ENCODE measurements at places on chromosomes 2 and 18. TPM values are rescaled to one million over a fixed set of nuclear protein-coding genes. Genes with fewer than 3 reads are reported as not detected.

DNA sequence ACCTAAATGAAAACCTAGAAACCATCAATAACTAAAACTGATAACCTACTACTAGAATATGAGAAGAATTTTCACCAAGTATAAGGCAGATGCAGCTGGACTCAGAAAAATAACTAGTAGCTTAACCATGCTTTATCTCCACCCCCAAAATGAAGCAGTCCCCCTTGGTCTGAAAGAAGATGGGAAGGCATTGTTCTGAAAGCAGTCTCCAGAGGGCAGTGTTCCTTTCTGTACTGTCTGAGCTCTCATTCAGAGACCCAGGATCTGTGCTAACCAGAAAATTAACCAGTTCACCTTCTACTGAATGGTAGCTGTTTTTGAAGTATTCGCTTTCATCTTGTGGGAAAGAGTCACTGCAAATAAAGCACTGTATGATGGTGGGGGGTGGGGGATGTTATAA lies 273.0 kb downstream of the PDE11A start:
- H3K36me3 ChIP-seq, result no peaks in the 10 kb centered on the region
- no peak for DNase-seq
- H3K4me1 ChIP-seq, result no peaks in the 10 kb centered on the region
- H3K4me3 ChIP-seq, result no peak overlapping the region
- no peak overlapping the region for H3K27ac ChIP-seq

DNA sequence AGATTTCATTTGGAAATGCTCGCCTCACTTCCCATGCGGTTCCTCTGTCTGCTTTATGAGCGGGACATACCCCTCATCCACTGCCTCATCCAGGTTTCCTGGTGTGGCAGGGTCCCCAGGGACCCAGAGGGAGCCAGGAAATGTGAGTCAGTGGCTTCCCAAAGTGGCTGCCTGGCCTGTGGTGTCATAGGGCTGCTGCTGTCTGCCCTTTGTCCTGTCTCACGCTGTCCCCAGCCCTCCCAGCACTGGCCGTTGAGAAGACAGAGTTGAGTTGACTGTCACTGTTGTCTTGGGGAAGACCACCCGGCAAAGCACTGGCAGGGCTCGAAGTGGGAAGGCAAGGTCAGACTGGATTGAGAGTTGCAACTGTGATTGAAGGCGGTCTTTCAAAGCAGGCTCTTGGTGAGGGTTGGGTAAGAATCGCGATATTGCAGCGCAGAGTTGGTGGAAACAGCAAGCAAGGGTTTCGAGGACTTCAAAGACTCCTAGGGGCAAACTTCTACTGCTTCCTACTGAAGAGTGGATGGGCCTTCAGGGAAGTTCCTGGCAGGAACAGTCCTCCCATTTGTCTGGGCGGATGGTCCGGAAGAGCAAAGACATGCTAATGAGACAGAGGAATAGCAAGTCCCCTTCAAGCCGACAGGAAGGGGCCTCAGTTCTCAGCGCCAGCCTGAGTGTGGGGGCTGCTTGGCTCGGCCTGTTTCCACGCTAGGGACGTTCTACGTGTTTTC lies 33.9 kb downstream of the RAB31 start:
- H3K27me3 ChIP-seq, result peaks cover 35% of the 10 kb centered on the region
- no peak overlapping the region for H3K4me3 ChIP-seq
- no peak overlapping the region for H3K27ac ChIP-seq
- no peaks in the 10 kb centered on the region for H3K36me3 ChIP-seq
- no peak for DNase-seq

- H3K4me3 ChIP-seq, result no peak overlapping the region
- no peak for DNase-seq
- H3K4me1 ChIP-seq, result no peaks in the 10 kb centered on the region
- no peak overlapping the region for H3K27ac ChIP-seq
Observed at GRCh38 chr18:49186242-49186641, 235.5 kb upstream of the SMAD7 start.

GRCh38 chr2:23342075-23342474 lies 42.9 kb upstream of the KLHL29 start:
- H3K4me1 ChIP-seq, result no peaks in the 10 kb centered on the region
- DNase-seq, result no peak
- no peaks in the 10 kb centered on the region for H3K36me3 ChIP-seq
- H3K4me3 ChIP-seq, result no peak overlapping the region
- H3K27me3 ChIP-seq, result no peaks in the 10 kb centered on the region

- peaks cover 24% of the 10 kb centered on the region for H3K4me1 ChIP-seq
- H3K27ac ChIP-seq, result peak overlapping the region; percentile 50
- H3K27me3 ChIP-seq, result no peaks in the 10 kb centered on the region
- peak; percentile 76 for DNase-seq
- no peak overlapping the region for H3K4me3 ChIP-seq
Observed at GRCh38 chr2:196131384-196131937, 39.9 kb downstream of the STK17B start.

DNA sequence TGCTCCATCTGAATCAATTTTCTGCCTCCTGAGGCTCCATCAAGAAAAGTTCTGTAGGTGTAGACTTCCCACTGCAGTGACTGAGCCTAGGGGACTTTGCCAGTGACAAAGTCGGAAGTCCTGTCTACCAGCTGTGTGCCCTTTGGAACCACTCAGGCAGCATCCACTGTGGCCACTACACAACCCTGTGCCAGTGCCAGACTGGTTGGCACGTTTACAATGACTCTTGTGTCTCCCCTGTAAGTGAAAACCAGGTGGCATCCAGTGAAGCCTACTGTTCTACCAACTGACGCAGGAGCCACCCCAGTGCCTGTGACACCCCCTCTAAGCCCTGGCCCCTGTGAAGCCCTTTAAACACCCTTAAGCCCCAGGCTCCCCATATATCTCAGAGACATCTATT lies 132.1 kb upstream of the SERPINE2 start:
- no peaks in the 10 kb centered on the region for H3K4me1 ChIP-seq
- no peak overlapping the region for H3K4me3 ChIP-seq
- no peak overlapping the region for H3K27ac ChIP-seq
- peaks cover 6% of the 10 kb centered on the region for H3K27me3 ChIP-seq
- no peaks in the 10 kb centered on the region for H3K36me3 ChIP-seq

- H3K4me3 ChIP-seq, result no peak overlapping the region
- DNase-seq, result no peak
- H3K27ac ChIP-seq, result no peak overlapping the region
- no peaks in the 10 kb centered on the region for H3K36me3 ChIP-seq
- H3K4me1 ChIP-seq, result peaks cover 16% of the 10 kb centered on the region
Observed at GRCh38 chr2:203646266-203646864, 60.1 kb upstream of the CD28 start.

DNA sequence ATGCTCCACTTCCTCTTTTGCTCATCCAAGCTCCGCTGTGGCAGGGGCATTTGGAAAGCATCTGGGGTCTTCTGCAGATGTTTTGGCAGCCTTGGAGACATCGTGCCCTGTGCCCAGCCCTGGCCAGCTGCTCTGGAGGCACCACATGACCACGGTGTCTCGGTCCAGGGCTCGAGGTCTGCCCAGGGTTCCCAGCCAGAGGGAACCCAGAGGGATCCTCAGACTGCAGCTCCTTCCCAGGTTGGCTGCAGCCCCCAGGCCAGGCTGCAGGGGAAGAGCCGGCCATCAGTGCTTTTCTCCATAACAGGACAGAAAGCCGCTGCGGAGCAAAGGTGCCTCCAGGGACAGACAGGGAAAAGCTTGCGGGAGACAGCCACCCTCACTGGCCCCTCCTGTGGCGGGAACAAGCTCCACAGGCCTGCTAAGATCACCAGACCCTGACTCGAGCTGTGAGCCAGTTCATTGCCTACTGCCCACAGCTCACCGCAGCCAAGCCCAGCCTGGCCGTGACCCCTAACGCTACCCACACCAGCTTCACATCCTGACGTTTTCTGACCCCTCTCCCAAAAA lies 74.7 kb downstream of the SMAD7 start:
- H3K4me1 ChIP-seq, result peaks cover 15% of the 10 kb centered on the region
- DNase-seq, result no peak
- H3K27ac ChIP-seq, result no peak overlapping the region
- no peak overlapping the region for H3K4me3 ChIP-seq
- H3K27me3 ChIP-seq, result no peaks in the 10 kb centered on the region
- no peaks in the 10 kb centered on the region for H3K36me3 ChIP-seq

- no peak overlapping the region for H3K27ac ChIP-seq
- no peaks in the 10 kb centered on the region for H3K36me3 ChIP-seq
- no peak overlapping the region for H3K4me3 ChIP-seq
- no peaks in the 10 kb centered on the region for H3K4me1 ChIP-seq
- no peak for DNase-seq
Observed at GRCh38 chr2:205849136-205849535, 166.8 kb downstream of the NRP2 start.

- H3K4me1 ChIP-seq, result no peaks in the 10 kb centered on the region
- H3K27me3 ChIP-seq, result no peaks in the 10 kb centered on the region
- H3K4me3 ChIP-seq, result no peak overlapping the region
- no peak for DNase-seq
- H3K27ac ChIP-seq, result no peak overlapping the region
- H3K36me3 ChIP-seq, result no peaks in the 10 kb centered on the region
Observed at GRCh38 chr2:102983786-102984185, 222.0 kb downstream of the TMEM182 start.

DNA sequence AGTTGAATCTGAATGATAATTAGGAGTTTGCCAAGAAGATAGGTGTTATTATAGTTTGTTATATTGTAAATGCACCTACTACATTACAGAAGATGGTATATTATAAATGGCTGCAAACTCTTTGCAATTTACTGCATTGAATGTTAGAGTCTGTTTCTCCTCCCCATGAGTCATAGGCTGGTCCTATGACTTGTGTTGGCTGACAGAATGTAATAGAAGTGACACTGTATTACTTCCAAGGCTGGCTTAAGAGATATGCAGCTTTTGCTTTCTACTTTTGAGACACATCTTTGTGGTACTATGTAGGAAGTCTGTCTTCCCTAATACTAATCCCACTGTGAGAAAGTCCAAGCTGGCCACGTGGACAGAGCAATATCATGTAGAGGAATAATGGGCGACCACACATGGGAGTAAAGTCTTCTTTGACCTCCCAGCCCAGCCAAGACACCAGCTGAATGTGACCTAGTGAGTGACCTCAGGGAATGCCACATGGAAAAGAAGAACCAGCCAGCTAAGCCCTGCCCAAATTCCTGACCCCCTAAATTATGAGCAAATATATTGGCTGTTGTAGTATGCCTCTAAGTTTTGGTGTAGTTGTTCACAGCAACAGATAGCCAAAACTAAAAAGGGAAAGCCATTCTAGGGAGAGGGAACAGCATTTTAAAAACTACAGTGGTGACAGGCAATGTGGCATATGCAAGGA lies 6.8 kb upstream of the DDX1 start:
- DNase-seq, result no peak
- H3K36me3 ChIP-seq, result no peaks in the 10 kb centered on the region
- no peak overlapping the region for H3K27ac ChIP-seq
- no peak overlapping the region for H3K4me3 ChIP-seq
- H3K27me3 ChIP-seq, result peaks cover 9% of the 10 kb centered on the region
- no peaks in the 10 kb centered on the region for H3K4me1 ChIP-seq

- no peak overlapping the region for H3K4me3 ChIP-seq
- peaks cover 69% of the 10 kb centered on the region for H3K4me1 ChIP-seq
- no peak overlapping the region for H3K27ac ChIP-seq
- H3K36me3 ChIP-seq, result no peaks in the 10 kb centered on the region
- no peaks in the 10 kb centered on the region for H3K27me3 ChIP-seq
- DNase-seq, result no peak
Observed at GRCh38 chr2:160380611-160381010, 113.0 kb downstream of the RBMS1 start.

DNA sequence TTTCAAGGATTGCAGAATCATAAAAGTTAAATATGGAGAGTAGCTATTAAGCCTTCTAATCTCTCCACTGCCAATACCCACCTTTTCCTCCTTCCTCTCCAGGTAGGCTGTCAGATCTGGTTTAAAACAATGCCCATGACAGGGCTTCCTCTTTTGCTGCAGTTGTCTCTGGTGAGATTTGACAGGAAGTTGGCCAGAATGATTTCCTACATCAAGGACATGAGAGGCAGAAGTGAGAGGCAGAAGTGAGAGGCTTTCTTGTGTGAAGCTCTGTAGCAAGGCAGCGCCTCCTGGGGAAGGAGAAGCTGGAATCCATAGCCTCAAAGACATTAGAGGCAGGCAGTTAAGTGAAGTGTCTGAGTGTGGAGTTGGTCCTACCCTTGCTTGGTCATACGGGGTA lies 385.7 kb downstream of the HRH4 start:
- no peaks in the 10 kb centered on the region for H3K36me3 ChIP-seq
- H3K27ac ChIP-seq, result no peak overlapping the region
- peaks cover 22% of the 10 kb centered on the region for H3K27me3 ChIP-seq
- DNase-seq, result no peak

DNA sequence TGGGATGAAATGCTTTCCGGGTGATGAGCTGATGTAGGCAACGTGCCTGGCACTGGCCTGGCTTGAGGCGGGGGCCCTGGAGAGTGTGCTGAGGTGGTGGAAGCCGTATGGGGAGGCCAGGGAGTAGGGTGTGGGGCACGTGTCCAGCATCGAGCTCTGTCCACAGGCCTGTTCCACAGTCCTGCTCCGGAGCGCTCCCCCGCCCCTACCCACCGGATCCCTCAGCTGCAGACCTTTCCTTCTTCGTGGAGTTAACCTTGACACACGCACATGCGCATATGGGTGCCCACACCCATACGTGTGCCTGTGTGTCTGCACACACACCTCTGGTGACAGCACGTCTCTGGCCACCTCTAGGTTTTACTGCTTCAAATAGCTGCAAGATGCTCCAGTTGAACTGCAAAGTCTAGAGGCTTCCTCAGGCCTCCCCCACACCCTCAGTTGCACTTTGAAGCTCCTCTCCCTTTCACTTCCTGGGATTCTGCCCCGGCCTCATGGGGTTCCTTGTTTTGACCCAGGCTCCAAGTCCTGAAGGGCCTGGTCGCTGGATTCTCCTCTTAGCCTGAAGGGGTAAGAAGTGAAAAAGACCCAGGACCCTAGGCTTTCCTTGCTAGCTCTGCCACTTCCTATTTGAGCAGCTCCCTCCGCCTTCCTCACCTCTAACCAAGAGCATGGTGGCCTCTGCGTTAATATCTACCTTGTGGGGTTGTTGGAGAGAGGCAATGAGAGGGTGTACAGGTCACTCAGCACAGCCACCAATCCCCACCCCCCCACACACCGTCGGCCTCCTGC lies 49.5 kb downstream of the INHBB start:
- no peaks in the 10 kb centered on the region for H3K4me1 ChIP-seq
- H3K4me3 ChIP-seq, result no peak overlapping the region
- no peaks in the 10 kb centered on the region for H3K27me3 ChIP-seq

GRCh38 chr18:27599202-27599829 lies 414.2 kb upstream of the CHST9 start:
- H3K27ac ChIP-seq, result no peak overlapping the region
- DNase-seq, result peak; percentile 33
- H3K36me3 ChIP-seq, result no peaks in the 10 kb centered on the region

The OSR1 gene
- total RNA-seq, result not detected

The APCDD1 gene
- not detected for total RNA-seq

The SERPINB4 gene
- not detected for total RNA-seq

The CCDC102B gene
- 3.3 TPM for total RNA-seq

The DYTN gene
- total RNA-seq, result not detected

The SPP2 gene
- not detected for total RNA-seq

The FOXI3 gene
- not detected for total RNA-seq

The GPN1 gene
- 43.6 TPM for total RNA-seq

The NYAP2 gene
- total RNA-seq, result 0.05 TPM

The GPR45 gene
- total RNA-seq, result not detected

The ACVR1C gene
- 2.3 TPM for total RNA-seq
